Thoracic aorta endothelial cell (primary cell): ENCODE measurements at places on chromosomes 2 and 18. TPM values are rescaled to one million over a fixed set of nuclear protein-coding genes. Genes with fewer than 3 reads are reported as not detected.

TDRD15 gene
- under 0.01 TPM in 1 of 2 replicates, not detected in the other for total RNA-seq

CRYGD gene
- total RNA-seq: not detected in 2 replicates

DSC3 gene
- total RNA-seq: under 0.01 and 0.22 TPM in 2 replicates

CHPF gene
- 0.22 and 0.40 TPM in 2 replicates for total RNA-seq

ACOXL gene
- not detected in 2 replicates for total RNA-seq

IL1F10 gene
- total RNA-seq: not detected in 2 replicates

UGT1A8 gene
- total RNA-seq: not detected in 2 replicates

POTEJ gene
- total RNA-seq: not detected in 2 replicates

DNAH6 gene
- total RNA-seq: under 0.01 and 0.14 TPM in 2 replicates

NOL4 gene
- not detected in 2 replicates for total RNA-seq

DIPK1C gene
- not detected in 2 replicates for total RNA-seq

TUBA3E gene
- not detected in 2 replicates for total RNA-seq

ERBB4 gene
- 0.13 and 0.14 TPM in 2 replicates for total RNA-seq
